Astrocyte (in vitro differentiated cells and primary cell): ENCODE measurements at places on chromosomes 12 and 14.

GRCh38 chr12:125744201-125744600 is 679.0 kb downstream of the AACS start:
- DNase-seq, result no peak

DNA sequence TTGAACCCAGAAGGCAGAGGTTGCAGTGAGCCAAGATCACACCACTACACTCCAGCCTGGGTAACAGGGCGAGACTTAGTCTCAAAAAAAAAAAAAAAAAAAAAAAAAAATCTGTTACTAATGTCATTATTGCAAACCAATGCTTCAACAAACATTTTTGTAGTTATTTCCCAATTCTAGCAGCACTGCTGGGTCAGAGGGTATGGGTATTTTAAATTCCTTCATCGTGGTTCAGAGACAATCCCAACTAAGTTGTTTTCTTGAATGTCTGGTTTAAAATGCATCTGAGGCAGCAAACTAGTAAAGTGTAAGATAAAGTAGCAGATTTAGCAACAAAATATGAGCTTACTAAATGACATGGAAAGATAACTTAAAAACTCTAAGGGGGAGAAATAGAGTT is 65.6 kb downstream of the FERMT2 start:
- DNase-seq, result peak; percentile 31

DNA sequence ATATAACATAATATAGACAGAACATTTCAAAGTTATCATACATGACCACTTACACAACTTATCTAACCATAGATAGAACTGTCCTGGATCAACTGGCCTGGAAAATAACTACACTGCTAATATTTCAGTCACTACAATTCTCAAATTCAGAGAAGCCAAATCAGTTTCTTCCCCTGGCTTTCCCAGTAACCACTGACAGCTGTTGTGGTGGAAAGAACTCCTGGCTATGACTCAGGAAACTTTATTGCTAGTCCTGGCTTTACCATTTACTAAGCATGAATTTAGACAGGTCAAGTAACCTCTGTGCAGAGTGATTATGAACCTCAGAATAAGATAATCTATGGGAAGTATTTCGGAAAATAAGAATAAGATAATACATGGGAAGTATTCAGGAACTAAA is 244.9 kb upstream of the DIO2 start:
- DNase-seq, result peak; percentile 61

DNA sequence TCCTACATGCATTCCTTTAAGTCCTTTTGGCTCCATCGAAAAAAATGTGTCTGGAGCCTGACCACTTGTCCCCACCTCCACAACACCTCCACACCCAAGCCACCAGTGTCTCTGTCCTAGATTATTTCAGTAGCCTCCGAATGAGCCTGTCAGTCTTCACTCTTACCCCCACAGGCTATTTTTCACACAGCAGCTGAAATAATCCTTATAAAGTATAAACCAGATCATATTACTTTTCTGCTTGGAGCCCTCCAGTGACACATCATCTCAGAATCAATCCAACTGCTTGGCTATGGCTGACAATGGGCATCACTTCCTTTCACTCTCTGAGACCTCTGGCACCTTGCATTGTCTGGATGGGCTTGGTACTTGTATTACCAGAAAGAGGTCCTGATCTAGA is 44.9 kb downstream of the BBS10 start:
- DNase-seq, result no peak

DNA sequence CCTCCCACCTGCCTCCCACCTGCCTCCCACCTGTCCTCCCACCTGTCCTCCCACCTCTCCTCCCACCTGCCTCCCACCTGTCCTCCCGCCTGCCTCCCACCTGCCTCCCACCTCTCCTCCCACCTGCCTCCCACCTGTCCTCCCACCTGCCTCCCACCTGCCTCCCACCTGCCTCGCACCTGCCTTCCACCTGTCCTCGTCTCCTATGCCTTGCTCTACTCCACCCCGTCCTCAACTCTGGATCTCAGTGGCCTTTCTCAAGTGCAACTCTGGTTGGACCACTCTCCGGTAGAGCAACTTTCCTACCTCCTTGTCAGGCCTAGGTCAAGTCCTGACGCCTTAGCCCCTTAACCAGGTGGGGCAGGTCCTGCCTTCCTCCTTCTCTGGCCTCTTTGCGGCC is 29.3 kb upstream of the PEX5 start:
- DNase-seq, result no peak

- no peak for DNase-seq
Measured at GRCh38 chr14:36256126-36256801, 64.2 kb downstream of the MBIP start.

GRCh38 chr12:131091976-131092691 is 138.4 kb downstream of the ADGRD1 start:
- no peak for DNase-seq

GRCh38 chr12:128978067-128978466 is 124.8 kb downstream of the GLT1D1 start:
- no peak for DNase-seq

DNA sequence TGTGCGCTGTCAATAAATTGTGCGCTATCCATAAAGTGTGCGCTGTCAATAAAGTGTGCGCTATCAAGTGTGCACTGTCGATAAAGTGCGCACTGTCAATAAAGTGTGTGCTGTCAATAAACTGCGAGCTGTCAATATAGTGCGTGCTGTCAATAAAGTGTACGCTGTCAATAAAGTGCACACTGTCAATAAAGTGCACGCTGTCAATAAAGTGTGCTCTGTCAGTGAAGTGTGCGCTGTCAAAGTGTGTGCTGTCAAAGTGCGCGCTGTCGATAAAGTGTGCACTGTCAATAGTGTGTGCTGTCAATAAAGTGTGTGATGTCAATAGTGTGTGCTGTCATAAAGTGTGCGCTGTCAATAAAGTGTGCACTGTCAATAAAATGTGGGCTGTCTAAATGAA is 2.9 kb upstream of the CHGA start:
- no peak for DNase-seq

DNA sequence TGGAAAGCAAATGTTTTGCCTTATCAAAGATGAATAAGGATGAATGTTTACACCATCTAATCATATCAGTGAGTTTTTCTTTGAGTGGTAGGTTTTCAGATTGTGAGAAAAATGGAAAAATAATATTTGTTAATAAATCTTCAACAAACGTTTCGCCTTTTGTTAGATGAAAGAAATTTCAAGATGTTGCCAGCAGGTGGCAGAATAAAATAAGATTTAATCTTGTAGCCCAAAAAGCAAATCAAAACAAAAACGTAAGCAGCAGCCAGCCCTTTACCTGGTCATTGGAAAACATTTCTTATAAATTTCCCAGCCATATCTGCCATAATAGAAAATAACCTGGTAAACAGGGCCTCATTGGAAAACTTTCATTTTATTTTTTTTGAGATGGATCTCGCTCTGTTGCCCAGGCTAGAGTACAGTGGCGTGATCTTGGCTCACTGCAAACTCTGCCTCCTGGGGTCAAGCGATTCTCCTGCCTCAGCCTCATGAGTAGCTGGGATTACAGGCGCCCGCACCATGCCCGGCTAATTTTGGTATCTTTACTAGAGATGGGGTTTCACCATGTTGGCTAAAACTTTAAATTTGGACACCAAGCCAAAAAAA is 15.4 kb upstream of the TMEM120B start:
- no peak for DNase-seq

- no peak for DNase-seq
Measured at GRCh38 chr14:54109521-54110120, 153.0 kb upstream of the BMP4 start.

- peak; percentile 25 for DNase-seq
Measured at GRCh38 chr14:93304771-93305170, 28.1 kb downstream of the BTBD7 start.

GRCh38 chr12:38139456-38139855 is 177.1 kb upstream of the ALG10B start:
- DNase-seq, result no peak

DNA sequence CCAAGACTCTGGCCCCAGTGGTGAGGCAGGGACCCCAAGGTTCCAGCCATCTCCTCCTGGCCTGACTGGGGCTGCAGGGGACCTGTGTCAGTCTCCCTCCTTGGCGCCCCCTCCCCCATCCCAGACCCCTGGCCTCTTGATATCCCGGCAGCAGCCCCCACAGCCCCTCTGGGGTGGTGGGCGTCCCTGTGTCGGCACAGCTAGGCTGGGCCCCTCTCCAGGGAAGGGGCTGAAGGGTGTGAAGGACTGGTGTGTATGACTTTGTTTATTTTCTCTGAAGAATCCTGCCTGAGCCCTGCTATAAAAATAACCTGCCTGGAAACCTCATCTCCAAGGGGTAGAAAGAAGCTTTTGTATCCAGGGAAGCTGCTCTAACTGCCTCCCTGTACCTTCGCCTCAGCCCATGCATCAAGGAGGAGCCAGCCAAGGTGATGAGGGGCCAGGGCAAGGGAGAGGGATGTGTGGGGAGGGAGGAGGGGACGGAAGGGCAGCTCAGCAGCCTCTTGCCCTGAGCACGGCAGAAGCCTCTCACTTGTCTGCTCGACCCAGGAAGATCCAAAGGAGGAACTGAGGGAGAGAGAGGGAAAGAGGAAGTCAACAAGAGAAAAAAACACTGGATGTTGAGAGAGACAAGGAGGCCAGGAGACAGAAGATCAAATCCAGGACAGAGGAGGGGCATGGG is 25.4 kb upstream of the COL2A1 start:
- no peak for DNase-seq

DNA sequence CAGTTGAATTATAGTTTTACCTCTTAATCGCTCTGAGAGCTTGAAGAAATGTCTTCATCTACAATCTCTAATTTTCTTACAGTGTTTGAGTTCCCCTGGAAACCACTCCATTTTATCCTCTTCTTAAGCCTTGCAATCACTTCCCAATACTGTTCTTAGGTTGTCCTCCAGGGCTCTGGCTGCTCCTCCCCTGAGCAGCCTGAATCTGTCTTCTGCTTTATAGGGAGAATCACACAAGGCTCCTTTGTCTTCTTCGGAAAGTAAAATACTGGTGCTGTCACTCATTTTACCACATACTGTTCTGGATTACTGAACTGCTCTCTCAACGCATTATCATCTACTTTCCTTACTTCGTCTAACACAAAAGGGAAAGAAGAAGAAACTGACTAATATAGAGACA is 133.7 kb downstream of the MDGA2 start:
- no peak for DNase-seq
